Thoracic aorta (tissue), 2 donors: ENCODE measurements at places on chromosomes 7 and 10.

DNA sequence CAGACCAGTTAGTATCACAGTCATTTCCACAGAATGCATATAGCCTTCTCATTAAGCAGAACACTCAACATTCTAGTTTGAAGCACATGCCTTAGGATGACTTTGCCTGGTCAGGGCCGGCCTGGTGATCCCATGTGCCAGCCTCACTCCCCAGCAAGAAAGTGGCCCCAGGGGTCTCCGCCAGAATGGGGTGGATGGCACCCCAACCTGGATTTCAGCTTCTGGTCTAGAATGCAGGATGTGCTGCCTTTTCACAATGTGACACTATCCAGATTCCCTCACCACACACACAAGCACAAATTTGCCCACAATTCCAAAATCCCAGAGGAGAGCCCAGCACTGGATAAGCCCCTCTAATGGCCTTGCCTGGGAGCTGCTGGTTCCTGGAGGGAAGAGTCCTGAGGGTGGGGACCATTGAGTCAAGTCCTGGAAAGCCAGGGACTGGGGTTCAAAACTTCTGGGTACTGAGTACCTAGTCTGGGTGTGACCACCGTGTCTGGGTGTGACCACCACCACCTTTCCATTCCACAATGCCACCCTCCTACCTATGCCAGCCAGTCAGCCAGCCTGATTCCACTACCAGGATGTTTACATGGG lies 41.5 kb upstream of the GPAM start:
- no peak overlapping the region for H3K4me3 ChIP-seq
- no peaks in the 10 kb centered on the region for H3K27me3 ChIP-seq
- no peak for DNase-seq
- H3K36me3 ChIP-seq, result no peaks in the 10 kb centered on the region
- no peaks in the 10 kb centered on the region for H3K4me1 ChIP-seq
- H3K27ac ChIP-seq, result no peak overlapping the region

DNA sequence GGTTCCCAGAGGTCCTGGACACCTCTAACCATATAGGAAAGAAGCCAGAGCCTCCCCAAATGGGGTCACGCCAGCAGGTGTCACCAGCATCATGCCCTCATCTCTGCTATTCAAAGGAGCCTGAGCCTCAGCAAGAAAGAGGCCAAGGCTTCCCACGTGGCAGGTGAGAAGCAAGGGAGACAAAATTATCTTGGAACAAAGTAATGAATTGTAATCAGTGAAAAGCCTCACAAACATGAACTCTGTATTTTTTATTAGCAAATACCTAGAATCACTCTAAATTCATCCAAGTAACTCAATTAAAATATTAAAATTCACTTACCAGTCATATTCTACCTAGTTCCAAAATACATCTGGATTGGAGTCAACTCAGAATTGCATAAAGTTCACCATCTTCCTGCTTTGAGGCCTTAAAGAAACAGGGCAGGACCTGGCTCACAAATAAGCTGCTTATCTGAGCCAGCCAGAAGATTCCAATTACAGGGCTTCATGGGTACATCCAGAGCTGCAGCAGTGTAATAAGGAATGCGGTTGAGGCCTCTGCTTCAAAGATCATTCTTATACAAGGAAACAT lies 68.7 kb downstream of the SGMS1 start:
- peak overlapping the region; percentile 79 for H3K27ac ChIP-seq
- no peaks in the 10 kb centered on the region for H3K27me3 ChIP-seq
- peaks cover 72% of the 10 kb centered on the region for H3K4me1 ChIP-seq
- DNase-seq, result no peak

DNA sequence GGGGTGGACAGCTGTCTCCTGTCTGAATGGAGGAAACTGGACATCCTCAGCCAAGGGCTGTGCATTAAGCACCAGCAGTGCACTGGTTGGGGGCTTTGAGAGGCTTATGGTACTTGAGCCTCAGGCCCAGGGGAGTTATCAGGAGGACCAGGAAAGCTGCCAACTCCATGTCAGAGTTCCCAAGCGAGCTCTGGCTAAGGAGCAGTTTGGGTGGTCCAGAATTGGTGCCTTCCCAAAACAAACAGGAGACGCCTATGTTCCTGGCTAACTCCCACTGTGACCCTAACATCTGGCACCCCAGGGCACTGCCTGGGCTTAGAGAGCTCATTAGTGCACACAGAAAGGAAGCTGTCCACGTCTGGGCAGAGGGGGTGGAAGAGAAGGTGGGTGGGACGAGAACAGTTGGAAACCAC lies 408.6 kb upstream of the NPVF start:
- no peak for DNase-seq
- H3K4me1 ChIP-seq, result peaks cover 13% of the 10 kb centered on the region
- H3K36me3 ChIP-seq, result no peaks in the 10 kb centered on the region
- no peak overlapping the region for H3K4me3 ChIP-seq
- peak overlapping the region; percentile 24 for H3K27ac ChIP-seq

DNA sequence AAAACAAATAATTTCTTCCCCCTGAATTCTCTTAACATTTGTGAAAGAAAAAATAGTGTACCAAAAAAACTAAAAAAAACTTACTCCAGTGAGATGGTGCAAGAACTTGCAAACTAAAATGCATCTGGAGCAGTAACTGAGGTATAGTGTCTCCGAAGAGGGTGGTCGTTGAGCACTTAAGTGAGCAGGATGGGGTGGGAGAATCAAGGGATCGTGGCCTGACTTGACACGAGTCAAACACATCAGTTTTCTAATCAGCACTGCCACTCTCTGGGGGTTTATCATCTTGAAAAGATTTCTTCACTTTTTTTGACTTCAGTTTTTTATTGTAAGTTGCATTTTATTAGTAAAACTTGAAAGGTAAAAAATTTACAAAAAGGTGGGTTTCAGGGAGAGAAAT lies 2.5 kb downstream of the ZNF273 start:
- DNase-seq, result no peak
- H3K36me3 ChIP-seq, result no peaks in the 10 kb centered on the region
- no peak overlapping the region for H3K4me3 ChIP-seq

DNA sequence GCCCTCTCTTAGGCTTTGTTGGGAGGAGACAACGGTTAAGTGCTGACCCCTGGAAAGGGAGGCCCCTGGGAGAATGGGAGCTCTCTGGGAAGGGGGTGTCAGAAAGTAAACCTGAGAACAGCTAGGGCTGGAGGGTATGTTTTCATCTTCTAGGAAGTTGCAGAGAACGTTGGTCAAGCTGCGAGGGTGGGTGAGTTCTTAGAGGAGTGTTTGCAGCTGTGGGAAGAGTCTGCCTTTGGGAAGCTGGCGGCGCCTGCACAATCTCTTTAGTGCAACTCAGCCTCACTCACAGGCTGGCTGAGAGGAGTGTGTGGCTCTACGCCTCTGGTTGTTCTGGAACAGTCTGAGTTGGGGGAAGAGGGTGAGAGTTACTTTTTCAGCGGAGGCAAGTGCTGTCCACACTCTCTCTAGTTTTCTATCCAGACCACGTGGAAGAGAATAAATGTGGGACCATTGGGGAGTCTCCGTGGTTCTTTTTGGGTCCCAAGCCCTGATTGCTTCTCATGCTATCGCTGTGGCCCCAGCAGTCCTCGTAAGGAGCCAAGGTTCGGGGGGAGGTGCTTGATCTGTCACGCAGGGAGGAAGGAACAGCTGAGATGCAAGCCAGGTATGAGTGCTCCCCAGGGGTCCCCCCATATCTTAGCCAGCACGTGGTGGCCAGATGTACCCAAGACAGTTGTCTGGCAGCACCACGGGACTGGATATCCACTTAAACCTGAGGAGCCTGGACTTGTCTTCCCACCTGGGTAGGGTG lies 237.2 kb downstream of the BUB3 start:
- no peak for DNase-seq
- H3K4me1 ChIP-seq, result no peaks in the 10 kb centered on the region
- H3K27me3 ChIP-seq, result no peaks in the 10 kb centered on the region
- no peaks in the 10 kb centered on the region for H3K36me3 ChIP-seq
- H3K4me3 ChIP-seq, result no peak overlapping the region

DNA sequence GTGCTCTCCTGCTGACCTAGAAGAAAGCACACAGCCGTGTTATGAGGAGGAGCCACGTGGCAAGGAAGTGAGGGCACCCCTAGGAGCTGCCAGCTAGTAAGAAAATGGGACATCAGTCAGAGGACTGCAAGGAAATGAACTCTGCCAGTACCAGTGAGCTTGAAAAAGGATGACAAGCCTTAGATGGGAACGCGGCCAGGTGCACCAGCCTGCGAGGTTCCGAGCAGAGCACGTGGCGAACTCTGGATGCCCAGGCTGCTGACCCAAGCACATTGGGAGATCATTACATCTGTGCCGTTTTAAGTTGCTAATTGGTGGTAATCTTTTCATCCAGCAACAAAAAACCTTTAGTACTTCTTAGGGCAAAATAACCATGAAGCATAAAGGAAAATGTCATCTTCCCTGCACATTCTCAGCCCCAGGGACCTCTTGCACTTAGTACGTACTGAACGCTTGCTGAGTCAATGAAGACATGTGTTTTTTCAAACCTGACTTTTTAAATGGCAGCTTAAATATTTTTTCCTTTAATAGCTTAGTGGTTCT lies 69.4 kb downstream of the AMZ1 start:
- peak; percentile 46 for DNase-seq
- no peaks in the 10 kb centered on the region for H3K27me3 ChIP-seq
- H3K4me3 ChIP-seq, result peak overlapping the region; percentile 51
- H3K36me3 ChIP-seq, result no peaks in the 10 kb centered on the region
- H3K27ac ChIP-seq, result peak overlapping the region; percentile 47

GRCh38 chr10:1102831-1103230 lies 46.6 kb downstream of the WDR37 start:
- no peak for DNase-seq
- no peaks in the 10 kb centered on the region for H3K27me3 ChIP-seq
- H3K27ac ChIP-seq, result no peak overlapping the region
- H3K4me1 ChIP-seq, result no peaks in the 10 kb centered on the region
- H3K36me3 ChIP-seq, result peaks cover 36% of the 10 kb centered on the region

DNA sequence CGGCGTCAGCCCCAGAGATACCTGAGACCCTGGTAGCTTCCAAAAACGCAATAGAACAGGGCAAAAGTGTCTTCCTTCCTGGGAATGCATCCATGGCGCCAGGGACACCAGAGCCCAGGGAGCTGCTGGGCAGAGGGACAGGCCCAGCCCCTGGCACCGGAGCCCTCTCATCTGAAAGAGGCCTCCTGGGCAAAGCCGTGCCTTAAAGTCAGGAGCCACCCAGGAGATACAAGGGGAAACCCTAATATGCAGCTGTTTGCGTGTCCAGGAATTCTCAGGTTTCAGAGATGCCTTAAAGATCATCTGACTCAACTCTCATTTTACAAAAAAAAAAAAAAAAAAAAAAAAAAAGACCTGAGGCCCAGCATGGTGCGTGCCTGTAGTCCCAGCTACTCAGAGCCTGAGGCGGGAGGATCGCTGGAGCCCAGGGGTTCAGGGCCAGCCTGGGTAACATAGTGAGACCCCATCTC lies 28.0 kb downstream of the NUDT1 start:
- no peaks in the 10 kb centered on the region for H3K27me3 ChIP-seq
- H3K4me3 ChIP-seq, result no peak overlapping the region
- no peak for DNase-seq
- H3K36me3 ChIP-seq, result peaks cover 11% of the 10 kb centered on the region
- H3K4me1 ChIP-seq, result no peaks in the 10 kb centered on the region

DNA sequence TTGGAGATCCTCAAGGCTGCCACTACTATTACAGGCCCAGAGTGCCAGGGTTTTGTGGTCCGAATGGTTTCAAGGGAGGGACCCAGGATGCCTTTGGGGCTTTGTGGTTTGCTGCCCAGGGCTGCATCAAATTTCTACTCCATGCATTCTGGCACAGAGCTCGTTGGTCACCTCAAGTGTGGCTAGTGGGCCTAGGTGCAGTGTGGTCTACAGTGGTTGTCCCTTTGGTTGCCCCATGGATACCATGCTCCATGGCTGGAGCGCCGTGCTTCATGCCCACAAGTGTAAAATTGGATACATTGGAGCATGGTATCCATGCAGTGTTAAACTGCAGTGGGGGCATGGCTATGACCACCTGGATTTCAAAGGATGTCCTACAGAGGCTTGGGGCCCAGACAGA lies 5.4 kb upstream of the PRF1 start:
- no peak for DNase-seq
- H3K36me3 ChIP-seq, result no peaks in the 10 kb centered on the region
- H3K27me3 ChIP-seq, result no peaks in the 10 kb centered on the region
- H3K27ac ChIP-seq, result no peak overlapping the region
- H3K4me1 ChIP-seq, result no peaks in the 10 kb centered on the region

GRCh38 chr7:36604806-36605205 lies 119.5 kb downstream of the AOAH start:
- DNase-seq, result no peak
- H3K4me3 ChIP-seq, result no peak overlapping the region
- H3K36me3 ChIP-seq, result no peaks in the 10 kb centered on the region
- no peak overlapping the region for H3K27ac ChIP-seq
- H3K4me1 ChIP-seq, result no peaks in the 10 kb centered on the region

DNA sequence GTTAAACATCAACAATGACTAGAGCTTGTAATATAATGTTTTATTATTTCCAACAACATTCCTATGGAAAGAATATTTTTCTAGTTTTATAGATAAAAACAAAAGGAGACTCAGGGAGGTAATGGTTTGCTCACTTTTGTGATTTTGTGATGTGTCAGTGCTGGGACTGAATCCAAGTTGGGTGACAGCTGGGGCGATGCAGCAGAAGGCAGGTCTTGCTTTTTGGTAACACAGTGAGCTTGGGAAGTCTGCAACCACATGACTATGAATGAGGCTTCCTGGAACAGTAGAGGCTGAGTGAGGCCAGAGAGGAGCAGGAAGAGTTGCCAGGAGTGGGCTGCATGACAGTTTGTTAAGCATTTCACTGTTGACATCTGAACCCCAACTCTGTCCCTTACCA lies 4.9 kb upstream of the YKT6 start:
- H3K27ac ChIP-seq, result no peak overlapping the region
- H3K36me3 ChIP-seq, result no peaks in the 10 kb centered on the region
- no peaks in the 10 kb centered on the region for H3K27me3 ChIP-seq
- no peak for DNase-seq
- no peak overlapping the region for H3K4me3 ChIP-seq
- H3K4me1 ChIP-seq, result no peaks in the 10 kb centered on the region

- no peaks in the 10 kb centered on the region for H3K36me3 ChIP-seq
- no peaks in the 10 kb centered on the region for H3K27me3 ChIP-seq
- peak overlapping the region; percentile 43 for H3K27ac ChIP-seq
These were observed 61.8 kb downstream of the ADD3 start for GRCh38 chr10:110069502-110069982.

GRCh38 chr7:98276241-98276761 lies 5.2 kb upstream of the BRI3 start:
- H3K27me3 ChIP-seq, result no peaks in the 10 kb centered on the region
- H3K4me1 ChIP-seq, result peaks cover 8% of the 10 kb centered on the region
- no peak for DNase-seq
- no peak overlapping the region for H3K4me3 ChIP-seq
- H3K36me3 ChIP-seq, result no peaks in the 10 kb centered on the region
